ENCODE measurements at places on chromosomes 6 and 20.
A peak's percentile ranks its signal among the peaks of the same experiment; 100 is the strongest.

DNA sequence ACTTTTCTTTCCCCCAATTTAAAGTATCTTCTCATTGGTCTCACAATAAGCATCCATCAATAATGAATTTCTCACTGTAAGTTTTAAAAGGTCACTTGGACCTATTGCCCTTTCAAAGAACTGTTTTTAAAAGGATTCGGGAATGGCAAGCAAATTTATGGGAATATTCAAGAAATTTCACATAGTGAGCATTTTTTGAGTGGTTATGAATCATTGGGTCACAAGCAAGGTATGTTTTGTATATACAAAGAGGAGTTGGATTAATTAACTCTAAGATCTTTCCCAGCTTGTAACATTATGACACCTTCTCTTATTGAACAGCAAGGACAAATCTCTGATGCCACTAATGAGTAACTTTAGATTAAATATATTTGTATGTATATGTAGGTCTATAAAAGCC lies 165.0 kb downstream of the MOXD1 start:
- no peak for DNase-seq

DNA sequence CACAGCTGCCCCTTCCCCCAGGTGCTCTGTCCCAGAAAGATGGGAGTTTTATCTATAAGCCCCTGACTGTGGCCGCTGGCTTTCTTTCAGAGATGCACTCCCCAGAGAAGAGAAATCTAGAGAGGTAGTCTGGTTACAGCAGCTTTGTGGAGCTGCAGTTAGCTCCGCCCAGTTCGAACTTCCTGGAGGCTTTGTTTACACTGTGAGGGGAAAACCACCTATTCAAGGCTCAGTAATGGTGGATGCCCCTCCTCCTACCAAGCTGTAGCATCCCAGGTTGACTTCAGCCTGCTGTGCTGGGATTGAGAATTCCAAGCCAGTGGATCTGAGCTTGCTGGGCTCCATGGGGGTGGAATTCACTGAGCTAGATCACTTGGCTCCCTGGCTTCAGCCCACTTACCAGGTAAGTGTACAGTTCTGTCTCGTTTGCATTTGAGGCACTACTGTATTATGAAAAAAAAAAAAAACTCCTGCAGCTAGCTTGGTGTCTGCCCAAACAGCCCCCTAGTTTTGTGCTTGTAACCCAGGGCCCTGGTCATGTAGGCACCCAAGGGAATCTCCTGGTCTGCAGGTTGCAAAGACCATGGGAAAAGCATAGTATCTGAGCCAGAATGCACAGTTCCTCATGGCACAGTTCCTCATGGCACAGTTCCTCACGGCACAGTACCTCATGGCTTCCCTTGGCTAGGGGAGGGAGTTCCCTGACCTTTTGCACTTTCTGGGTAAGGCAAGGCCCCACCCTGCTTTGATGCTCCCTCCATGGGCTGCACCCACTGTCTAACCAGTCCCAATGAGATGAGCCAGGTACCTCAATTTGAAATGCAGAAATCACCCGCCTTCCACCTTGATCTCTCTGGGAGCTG lies 275.0 kb downstream of the CENPW start:
- no peak for DNase-seq

DNA sequence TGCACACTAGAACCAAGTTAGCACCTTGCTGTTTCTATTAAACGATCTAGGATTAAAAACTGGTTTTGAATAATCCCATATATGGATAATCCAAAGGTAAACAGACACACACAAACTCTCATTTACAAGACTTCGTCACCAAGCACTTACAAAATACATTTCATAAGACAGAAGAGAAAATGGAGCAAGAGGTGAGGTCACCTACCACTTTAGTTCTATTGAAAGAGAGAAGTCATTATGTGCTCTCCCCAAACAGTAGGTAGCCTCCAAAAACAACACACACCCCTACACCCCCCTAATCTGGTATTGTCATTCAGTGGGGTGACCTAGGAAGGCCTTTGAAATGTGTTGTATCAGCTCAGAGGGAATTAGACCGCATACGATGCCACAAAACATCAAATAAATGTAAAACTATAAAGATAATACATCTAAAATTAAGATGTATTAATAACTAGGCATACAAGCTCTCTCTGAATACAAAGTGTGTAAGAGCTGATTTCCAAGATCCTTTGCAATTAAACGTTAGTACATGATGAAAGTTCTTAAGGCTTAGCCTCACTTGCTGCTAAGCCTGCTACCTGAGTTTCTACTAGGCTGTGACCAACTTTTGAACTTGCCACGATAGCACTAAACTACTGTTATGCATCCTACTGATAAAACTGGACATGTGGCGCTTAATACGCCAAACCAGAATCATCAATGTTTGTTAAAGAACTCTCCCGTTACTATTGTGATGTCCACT lies 1.6 kb downstream of the SRPK1 start:
- DNase-seq: no peak

GRCh38 chr6:2875359-2876191 lies 27.5 kb downstream of the SERPINB9 start:
- peak; percentile 53 for DNase-seq

DNA sequence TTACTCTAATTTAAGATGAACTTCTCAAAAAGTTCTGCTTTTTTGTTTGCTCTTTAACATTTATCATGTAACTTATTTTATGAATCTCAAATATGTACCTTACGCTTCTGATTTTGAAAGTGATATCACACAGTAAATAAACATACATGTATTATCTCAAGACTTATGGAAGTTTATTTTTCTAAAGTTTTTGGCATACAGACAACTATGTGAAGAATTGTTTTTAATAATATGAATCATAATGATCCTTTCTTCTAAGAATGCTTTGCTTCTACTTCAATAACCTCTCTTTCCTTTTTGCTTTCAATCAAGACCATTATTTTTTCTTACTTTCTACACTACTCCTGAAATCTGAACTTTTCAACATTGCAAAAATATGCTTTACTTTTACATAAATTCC lies 816.4 kb downstream of the EYS start:
- no peak for DNase-seq

DNA sequence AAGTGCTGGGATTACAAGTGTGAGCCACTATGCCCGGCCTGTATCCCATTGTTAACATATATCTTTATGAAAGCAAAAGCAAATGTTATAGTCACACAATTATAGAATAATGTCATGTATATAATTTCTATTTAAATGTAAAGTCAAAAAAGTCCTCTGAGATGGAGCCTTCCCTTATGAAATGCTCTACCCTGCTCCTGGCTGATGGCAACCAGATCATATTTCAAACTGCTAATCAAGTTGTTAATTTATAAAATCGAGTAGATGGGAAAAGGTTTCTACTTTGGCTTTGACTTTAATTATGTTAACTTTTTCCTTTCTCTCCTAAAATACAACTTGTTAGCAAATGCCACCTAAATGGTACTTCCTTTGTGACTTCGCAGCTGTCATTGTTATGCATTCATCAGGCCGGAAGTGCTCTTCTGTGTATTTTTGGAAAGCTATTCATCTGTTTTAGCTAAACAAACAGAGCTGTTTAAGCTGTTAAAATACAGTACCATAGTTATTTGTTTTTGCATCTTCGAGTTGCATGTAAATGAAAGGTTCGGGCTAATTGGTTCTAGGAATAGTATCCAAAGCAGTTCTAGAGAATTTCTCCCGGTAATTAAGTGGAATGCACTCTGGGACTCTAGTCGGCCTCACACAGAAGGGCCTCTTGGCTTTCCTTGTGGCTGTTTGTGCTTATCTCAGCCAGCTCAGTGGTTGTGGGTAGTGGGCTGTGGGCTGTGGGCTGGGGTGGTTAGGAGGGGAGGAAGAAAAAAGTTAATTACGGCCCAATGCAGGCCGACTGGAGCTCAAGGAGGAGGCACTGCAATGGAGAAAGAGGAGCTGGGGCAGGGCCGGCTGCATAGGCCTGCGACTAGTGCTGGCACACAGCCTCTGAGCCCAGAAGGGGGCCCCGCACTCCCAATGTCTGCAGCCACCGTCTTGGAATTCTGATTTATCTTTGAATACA lies 34.8 kb downstream of the SLC35D3 start:
- no peak for DNase-seq

GRCh38 chr20:22471156-22471836 lies 113.1 kb downstream of the FOXA2 start:
- DNase-seq: no peak

GRCh38 chr6:706146-706545 lies 13.2 kb upstream of the EXOC2 start:
- DNase-seq: no peak

DNA sequence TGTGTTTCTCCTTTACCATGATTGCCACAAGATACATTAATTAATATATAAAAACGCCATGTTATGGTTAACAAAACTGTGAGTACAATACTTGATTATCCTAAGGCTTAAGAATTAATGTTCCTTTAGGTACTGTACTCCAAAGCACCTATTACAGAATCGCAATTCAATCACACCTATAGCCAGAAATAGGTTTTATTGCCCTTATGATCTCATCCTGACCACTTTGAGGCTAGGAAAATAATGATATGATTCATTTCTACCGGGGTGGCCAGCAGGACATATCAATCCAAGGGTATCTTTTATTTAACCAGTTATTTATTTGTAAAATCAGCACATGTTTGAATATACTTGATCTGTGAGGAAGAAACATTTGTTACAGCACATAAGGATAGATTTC lies 396.6 kb upstream of the GJE1 start:
- no peak for DNase-seq

DNA sequence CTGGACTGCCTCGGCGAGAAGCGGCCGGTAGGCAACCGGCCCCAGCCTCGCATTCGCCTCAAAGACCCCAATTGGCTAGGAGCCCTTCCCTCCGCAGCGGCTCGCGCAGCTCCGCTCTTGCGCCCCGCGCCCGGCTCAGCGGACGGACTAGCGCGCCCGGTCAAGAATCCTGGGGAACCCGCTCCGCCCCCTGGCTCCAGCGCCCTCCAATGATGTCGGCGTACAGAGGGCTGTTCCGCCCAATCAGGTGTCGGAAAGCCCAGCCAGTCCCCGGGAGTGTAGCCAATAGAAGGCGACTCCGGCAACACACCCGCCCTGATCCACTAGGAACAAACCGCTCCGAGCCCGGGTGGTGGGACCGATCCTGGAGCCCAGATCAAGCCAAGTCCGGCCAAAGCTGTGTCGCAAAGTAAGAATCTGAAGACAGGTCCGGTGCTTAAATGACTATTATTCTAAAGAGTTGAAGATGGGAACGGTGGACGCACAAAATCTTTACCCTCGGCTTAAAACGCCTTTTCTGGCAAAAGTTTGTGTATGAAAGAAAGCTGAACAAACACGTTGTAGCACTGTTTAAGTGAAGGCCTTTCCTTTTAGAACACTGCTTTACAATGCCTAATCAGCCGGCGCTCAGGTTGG lies 132.2 kb downstream of the OGFRL1 start:
- DNase-seq: peak; percentile 95

DNA sequence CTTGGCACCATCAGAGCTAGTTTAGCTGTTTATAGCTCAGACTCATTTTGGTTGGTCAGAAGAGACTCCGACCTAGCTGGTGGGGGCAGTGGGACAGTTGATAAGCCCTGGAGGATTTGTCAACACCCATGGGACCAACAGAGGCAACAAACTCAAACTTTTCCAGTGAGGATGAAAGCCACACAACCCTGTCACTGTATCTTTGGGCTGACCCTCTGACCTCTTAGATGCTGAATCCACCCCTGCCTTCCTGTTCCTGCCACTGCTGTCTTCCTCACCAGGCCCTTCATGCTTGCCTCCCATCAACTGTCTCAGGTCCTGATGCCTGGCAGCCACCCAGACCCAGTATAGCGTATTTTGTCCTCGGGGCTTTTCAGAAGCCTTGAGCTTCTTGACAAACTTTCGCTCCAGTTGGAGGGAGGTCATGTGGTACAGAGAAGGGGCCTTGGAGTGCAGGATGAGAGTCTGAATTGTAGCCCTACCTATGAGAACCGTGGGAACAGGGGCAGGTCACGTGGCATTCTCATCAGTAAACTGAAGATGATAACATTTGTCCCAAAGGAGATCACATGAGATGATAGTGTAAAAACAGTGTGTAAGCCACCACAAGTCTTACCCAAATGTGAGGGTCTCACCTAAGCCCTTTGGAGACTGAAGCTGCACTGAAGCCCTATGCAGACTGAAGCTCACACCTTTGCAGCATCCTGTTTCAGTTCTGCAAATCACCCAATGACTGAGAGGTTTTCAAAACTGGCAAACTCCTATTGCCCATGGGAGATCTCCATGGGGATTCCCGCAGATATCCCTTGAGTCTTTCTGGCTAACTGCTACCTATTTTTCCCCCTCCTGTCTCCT lies 72.0 kb upstream of the F13A1 start:
- no peak for DNase-seq

DNA sequence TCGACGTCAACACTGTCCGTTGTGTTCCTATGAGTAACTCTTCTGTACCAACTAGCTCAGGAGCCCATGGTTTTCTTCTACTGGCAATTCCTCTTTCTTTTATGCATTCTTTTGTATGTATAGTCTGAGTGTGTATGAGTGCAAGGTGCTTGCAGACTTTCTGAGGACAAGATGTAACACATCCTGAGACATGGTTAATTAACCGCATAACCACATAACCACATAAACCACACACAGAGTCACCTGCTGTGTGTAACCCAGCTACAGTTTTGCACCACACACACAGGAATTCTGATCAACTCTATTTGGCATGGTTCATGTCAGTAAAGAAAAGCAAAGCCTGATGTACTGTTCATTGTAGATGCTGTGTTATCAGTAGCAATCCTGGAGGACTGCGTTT lies 98.6 kb downstream of the DACT2 start:
- no peak for DNase-seq

DNA sequence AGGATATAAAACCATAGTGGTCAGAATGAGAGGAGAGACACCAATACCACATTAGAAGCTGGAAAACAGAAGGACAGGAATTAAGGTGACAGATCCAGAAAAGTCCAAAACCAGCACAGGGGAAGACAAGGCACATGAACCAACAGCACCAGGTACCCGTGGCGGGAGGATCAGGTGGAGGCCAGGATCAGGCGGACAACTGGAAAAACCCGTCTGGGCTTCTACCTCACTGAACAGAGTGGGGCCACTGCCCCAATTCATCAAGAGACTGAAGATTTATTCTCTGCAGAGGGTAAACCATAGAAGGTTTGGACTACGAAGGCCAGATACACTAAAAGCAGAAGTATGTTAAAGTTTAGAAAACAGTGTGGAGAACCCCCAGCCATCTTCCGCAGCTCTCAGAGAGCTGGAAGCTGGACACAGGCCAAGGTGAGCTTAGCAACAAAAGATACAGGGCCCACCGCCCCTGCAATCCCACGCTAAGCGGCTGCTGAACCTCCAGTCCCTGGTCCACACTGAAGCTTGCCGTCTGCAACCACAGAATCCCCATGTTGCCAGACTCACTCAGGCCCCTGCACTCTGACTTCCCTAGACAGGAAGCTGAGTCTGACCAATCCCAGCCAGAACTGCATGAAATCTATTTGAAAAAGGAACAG lies 29.9 kb downstream of the ABHD12 start:
- DNase-seq: no peak

DNA sequence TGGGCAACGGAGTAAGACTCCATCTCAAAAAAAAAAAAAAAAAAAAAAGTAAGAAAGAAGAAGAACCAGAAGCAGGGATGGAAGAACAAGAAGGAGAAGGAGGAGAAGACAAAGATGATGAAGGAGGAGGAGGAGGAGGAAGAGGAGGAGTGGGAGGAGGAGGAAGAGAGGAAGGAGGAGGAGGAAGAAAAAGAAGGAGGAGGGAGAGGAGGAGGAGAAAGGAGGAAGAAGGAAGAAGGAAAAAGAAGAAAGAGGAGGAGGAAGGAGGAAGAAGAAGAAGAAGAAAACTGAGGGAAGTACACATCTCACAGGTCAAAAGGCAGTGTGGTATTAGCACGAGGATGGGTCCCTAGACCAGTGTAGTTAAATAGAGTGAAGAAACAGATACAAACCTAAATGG lies 65.1 kb upstream of the SCAF8 start:
- DNase-seq: no peak

GRCh38 chr6:119350202-119350951 lies 816 bp upstream of the MAN1A1 start:
- no peak for DNase-seq
